ENCODE measurements at places on chromosomes 12 and 14. TPM values are rescaled to one million over a fixed set of nuclear protein-coding genes. Genes with fewer than 3 reads are reported as not detected.

The PPHLN1 gene
- total RNA-seq, result 52.8 TPM

The PPM1A gene
- 36.8 TPM for total RNA-seq

The B3GNT4 gene
- total RNA-seq, result 1.4 TPM

The LGR5 gene
- not detected for total RNA-seq

The ZNF891 gene
- 0.24 TPM for total RNA-seq

The CD163 gene
- not detected for total RNA-seq
